ENCODE measurements at places on chromosomes 5 and 9.

GRCh38 chr5:151432210-151432609 lies 15.2 kb upstream of the SLC36A1 start:
- DNase-seq: no peak

- no peak for DNase-seq
These were observed 85.6 kb downstream of the DAB2IP start for GRCh38 chr9:121736934-121737462.

DNA sequence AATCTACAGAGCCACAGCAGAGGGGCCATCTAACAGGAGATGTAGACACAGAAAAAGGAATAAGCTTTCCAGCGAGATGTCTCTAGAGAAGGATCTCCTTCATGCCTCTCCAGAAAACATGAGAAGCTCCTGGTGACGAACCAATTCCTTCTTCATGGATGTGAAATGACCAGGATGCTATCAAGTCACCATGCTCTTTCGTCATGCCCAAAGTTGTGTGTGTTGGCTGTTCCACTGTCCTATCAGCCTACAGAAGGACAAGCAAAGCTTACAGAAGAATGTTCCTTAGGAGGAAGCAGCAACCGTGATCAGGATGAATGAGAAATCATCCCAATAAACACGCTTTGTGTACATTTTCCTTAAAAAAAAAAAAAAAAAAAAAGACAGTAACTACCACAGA lies 54.4 kb downstream of the ALDH7A1 start:
- no peak for DNase-seq

DNA sequence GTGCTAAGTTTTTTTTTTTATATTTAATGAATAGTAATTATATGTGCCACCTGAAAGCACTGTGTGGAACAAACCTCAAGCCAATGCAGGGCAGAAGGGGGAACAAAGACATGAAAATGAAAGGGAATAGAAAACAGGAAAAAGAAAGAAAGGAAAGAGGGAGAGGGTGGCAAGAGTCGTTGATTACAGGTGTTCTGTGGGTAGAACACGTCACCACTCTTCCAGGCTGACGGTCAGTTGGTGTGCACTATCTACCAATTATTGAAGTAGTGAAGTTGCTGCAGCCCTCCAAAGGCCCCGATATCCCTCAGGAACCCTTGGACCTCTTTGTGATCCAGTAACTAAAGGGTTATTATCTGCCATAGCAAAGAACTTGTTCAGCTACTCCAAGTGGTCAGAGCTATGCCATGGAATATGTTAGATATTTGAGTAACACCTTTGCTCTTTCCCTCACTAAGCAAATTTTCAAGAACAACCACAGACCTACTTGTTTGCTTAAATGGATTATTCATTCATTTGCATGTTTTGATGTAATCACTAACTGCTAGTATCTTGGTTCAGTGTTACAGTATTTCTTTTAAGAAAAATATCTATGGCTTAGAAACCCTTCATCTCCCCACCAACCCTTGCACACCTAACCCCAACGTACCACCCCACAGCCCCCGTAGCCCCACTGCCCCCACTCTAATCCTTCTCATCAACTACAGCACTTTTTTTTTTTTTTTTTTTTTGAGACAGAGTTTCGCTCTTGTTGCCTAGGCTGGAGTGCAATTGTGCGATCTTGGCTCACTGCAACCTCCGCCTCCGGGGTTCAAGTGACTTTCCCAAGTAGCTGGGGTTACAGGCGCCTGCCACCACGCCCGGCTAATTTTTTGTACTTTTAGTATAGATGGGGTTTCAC lies 31.3 kb downstream of the FYB1 start:
- no peak for DNase-seq

DNA sequence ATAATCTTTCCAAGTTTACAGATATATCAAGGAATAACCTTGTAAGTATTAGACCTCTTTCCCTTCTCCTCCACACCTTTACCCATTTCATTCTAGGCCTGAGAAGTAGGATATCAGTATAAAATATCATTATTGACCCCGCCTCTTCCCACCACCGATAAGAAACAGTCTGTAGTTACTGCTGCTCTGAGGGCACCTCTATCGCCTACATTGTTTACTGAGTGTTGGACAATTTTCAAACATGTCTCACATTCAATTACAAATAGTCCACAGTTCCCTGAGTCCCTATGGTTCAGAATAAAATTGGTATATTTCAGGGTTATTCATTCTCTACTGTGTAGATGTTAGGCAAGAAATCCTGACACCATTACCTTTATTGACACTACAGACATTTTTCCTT lies 73.4 kb downstream of the TEK start:
- no peak for DNase-seq

DNA sequence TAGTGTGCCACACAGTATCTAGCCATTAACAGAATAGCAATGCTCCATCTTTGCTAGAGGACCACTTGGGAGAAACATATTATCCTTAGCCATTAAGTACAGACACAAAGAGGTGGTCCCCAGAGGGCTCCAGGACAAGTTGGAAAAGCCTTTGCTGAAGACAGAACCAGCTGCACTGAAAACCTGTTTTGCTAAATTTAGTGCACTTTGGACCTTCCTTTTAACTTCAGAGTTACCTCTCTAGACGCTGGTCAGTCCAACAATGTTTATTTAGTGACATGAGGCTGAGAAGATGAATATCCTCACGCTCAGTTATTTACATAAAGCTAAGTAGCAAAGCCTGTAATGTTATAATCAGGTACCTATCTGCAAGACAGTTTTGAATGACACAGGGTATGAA lies 265.0 kb upstream of the ZNF608 start:
- no peak for DNase-seq

DNA sequence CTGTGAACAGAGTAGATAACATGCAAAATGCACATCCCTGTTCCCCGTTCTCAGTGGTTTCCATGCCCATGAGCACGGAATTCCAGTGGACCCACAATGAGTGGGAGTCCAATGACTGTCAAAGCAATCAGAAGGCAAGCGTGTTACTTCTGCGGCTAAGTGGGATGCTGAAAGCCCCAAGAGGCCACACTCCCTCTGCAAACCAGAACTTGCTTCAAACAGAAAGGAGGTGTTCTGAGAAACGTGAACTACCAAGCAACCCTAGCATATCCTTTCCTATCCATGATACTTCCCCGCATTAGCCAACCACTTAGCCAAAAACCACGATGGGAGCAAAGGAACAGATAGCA lies 21.7 kb upstream of the MVB12B start:
- no peak for DNase-seq
